ENCODE measurements at places on chromosomes 5 and 9.

GRCh38 chr5:149731332-149731616 is 1.2 kb downstream of the PPARGC1B start:
- no peaks in the 10 kb centered on the region for H3K36me3 ChIP-seq
- peaks cover 16% of the 10 kb centered on the region for H3K4me1 ChIP-seq
- H3K27ac ChIP-seq: peak overlapping the region; percentile 88
- H3K4me3 ChIP-seq: peak overlapping the region; percentile 94
- H3K27me3 ChIP-seq: no peaks in the 10 kb centered on the region

- no peak for DNase-seq
- peaks cover 6% of the 10 kb centered on the region for H3K27me3 ChIP-seq
- no peak overlapping the region for H3K4me3 ChIP-seq
- no peaks in the 10 kb centered on the region for H3K4me1 ChIP-seq
- no peaks in the 10 kb centered on the region for H3K36me3 ChIP-seq
Measured at GRCh38 chr9:134720136-134720753, 78.6 kb downstream of the COL5A1 start.

GRCh38 chr5:65161655-65162054 is 320.1 kb downstream of the ADAMTS6 start:
- H3K27me3 ChIP-seq: no peaks in the 10 kb centered on the region
- H3K4me1 ChIP-seq: no peaks in the 10 kb centered on the region
- peaks cover 8% of the 10 kb centered on the region for H3K36me3 ChIP-seq
- no peak for DNase-seq
- no peak overlapping the region for H3K4me3 ChIP-seq

GRCh38 chr5:35999547-35999946 is 8.4 kb upstream of the UGT3A1 start:
- no peak overlapping the region for H3K27ac ChIP-seq
- H3K27me3 ChIP-seq: peaks cover 2% of the 10 kb centered on the region
- H3K4me1 ChIP-seq: no peaks in the 10 kb centered on the region
- H3K4me3 ChIP-seq: no peak overlapping the region
- DNase-seq: no peak

- H3K27me3 ChIP-seq: peaks cover under 1% of the 10 kb centered on the region
- no peak for DNase-seq
- no peak overlapping the region for H3K4me3 ChIP-seq
- no peaks in the 10 kb centered on the region for H3K36me3 ChIP-seq
- no peaks in the 10 kb centered on the region for H3K4me1 ChIP-seq
Measured at GRCh38 chr9:73137914-73138313, 13.8 kb upstream of the ANXA1 start.

GRCh38 chr5:153831973-153832372 is 206.7 kb downstream of the FAM114A2 start:
- no peaks in the 10 kb centered on the region for H3K36me3 ChIP-seq
- H3K4me1 ChIP-seq: no peaks in the 10 kb centered on the region
- H3K4me3 ChIP-seq: no peak overlapping the region
- DNase-seq: no peak

DNA sequence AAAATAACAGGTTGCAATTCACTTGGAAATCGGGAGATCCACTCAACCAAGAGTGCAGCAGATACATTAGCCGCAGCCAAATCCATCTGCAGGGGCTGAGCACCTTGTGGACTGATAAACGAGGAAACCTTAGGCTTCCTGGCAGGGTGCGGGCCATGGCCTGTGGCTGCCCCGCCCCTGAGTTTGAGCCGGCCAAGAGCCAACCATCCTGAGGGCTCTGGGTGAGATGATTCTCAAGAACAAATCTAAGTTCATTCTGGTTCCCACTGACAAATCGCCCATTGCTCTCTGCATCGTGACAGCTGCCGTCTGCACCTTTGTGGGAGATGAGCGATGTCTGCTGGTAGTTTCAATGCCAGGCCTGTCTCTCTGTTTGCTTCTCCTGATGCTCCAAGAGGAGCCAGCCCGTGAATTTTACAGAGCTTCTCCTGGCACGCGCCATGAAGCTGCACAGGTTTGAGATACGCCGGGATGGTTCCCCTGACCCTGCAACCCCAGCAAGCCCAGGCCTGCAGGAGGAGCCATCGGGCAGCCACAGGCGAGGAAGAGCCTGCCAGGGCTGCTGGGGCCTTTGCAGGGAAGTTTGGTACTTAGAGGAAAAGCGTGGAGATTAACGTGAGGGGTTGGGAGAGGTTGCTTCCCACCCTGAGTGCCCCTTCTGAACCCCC is 154.0 kb downstream of the OLFM1 start:
- H3K27me3 ChIP-seq: peaks cover 12% of the 10 kb centered on the region
- no peak overlapping the region for H3K27ac ChIP-seq

All from memory B cell (primary cell).